Effector memory CD8-positive, alpha-beta T cell (primary cell): ENCODE measurements at places on chromosomes 11 and 22.

DNA sequence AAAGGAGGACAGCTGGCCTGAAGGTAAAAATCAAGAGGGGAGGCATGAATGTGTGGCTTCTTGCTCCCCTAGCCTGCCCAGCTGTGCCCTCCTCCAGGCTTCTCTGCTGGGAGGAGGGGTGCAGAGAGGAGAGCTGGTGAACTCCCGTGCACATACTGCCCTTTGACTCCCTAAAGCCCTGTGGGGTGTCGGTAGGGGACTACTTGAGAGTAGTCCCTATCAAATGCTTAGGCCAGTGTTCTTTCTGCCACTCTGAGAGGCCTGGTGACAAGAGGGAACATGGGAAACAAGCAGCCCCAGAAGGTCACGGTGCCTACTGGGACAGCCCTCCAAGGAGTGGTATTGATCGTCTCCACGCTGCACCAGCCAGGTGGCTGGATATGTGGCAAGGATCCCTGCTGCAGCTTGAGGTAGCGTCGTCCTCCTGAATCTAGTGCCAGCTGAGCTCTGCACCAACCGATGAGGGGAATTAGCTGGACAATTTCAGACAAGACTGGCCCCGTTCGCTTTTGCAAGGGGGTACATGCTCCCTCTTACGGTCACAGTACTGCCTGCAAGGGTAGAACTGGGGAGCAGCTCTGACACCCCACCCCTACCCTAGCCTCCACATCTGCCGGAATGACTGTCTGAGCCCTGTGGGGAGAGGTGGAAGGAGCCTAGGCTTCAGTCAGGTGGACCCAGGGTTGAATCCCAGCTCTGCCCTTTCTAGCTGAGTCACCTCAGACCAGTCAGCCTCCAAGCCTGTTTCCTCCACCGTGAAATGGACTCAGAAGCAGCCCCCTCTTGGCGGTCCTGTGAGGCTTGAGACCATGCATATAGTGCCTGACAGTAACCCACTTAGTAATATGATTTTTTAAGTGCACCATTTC is 17.1 kb upstream of the C11orf96 start:
- no peak for DNase-seq

- DNase-seq, result no peak
These were observed 97.7 kb downstream of the RBFOX2 start for GRCh38 chr22:35930933-35931332.

DNA sequence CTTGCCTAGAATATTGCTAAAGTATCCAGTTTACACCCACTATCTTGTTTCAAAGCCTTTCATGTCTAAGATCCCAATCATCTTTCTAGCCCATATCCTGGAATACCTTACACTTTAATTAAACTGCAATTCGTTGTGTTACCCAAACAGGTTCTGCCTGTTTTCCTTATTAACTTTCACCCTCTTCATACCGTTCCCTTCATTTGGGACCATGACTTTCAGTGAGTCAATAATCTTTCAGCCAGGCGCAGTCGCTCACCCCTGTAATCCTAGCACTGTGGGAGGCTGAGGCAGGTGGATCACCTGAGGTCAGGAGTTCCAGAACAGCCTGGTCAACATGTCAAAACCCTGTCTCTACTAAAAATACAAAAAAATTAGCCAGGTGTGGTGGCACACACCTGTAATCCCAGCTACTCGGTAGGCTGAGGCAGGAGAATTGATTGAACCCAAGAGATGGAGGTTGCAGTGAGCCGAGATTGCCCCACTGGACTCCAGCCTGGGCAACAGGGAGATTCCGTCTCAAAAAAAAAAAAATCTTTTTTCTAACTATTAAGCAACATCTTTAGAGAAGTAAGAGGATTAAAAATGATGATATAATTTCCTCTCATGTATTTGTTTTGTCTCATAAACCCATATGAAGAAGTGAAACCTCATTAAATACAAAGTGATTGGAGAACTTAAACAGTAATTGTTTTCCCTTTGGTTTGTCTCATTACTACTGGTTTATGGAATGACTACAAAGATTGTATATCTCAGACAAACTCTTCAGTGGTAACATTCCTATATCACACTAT is 20.7 kb downstream of the DMC1 start:
- no peak for DNase-seq

DNA sequence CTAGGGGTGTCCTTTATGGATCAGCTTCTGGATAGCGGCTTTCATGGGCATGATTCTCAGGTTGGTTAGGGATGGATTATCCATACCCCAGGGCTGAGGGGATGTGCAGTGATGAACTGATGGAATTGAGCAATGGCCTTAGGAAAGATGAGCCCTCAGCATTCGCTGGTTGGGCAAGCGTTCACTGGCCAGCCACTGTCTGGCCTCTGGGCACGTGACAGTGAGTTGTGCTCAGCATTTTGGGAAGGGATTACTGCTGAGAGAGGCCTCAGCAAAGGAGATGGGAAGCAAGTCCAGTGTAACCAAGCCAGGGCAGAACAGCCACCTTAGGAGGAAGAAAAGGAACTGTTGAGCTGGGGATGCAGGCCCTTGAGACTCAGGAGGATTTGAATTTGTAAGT is 17.4 kb downstream of the UBASH3B start:
- DNase-seq, result no peak

- no peak for DNase-seq
These were observed 10.0 kb downstream of the CD6 start for GRCh38 chr11:60981515-60981914.

GRCh38 chr11:818396-819128 is at the start of gene PNPLA2:
TSS of gene PNPLA2 (plus strand) at chr11:818914. CDS start at chr11:819719, 805 bp downstream.
- DNase-seq, result no peak

GRCh38 chr22:36520423-36520822 is 8.5 kb downstream of the EIF3D start:
- no peak for DNase-seq

DNA sequence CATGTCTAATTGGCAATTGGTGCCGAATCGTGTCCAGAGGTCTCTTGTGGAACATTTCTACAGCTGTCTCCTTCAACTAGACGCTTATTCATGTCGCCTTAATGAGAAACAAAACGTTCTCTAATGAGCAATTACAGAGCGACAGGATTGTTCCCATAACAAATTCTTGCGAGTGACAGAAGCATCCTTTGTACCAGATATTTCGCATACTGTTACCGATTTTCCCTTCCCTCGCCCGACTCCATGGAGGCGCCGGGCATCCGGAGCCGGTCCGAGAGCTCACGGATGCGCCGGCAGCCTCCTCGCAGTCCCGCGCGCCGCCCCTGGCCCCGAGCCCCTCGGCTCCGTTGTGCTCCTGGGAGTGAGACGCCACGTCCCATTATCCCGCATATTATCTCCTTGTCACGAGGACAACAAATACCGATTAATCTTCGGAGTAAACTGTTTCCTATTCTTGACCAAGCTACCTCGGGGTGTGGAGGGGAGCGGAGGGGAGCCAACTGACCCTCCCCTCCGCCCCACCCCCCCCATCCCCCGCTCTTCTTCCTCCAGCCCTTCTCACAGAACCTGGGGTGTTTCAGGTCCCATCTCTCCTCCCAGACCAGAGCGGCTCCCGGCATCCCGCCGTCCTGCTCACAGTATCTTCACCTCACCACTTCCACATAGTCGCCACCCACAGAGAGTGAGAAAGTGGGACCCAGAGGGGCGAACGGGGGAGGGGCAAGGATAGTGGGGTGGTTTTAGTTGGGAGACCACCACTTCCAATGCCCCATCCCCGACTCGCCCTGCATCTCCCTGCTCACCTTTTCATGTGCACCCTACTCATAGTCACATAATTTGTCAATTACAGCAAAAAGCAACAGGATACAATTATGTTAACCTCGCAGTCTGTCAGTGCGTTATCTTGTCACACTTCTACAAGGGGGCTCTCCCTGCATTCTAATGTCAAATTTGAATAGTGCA is 11.4 kb downstream of the PAX6 start:
- no peak for DNase-seq

DNA sequence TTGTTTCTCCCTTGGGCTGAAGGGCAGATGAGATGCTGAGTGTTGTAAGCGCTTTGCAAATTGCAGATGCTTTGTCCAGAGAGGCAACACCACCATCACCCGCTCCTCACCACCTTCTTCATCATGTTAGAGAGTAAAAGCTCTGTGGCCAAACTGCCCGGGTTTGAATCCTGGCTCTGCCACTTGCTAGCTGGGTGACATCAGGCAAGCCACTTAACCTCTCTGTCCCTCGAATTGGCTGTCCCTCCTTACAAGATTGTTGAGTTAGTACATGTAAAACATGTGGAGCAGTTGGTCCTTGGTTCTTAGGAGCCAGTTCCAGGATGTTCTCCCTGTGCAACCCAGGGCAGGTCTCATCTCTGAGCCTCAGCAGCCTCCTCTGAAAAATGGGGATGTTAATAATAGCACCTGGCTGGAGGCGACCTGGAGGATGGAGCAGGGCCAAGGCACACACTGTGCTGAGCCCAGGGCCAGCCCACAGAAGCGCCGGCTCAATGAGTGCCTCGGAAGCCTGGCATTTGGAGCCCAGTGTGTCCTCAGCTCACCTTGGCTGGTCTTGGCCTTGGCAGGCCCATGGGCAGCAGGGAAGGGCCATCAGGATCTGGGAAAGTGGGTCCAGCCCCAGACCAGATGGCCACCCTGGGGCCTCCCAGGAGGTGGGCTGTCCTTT is 10.5 kb downstream of the C11orf86 start:
- no peak for DNase-seq

DNA sequence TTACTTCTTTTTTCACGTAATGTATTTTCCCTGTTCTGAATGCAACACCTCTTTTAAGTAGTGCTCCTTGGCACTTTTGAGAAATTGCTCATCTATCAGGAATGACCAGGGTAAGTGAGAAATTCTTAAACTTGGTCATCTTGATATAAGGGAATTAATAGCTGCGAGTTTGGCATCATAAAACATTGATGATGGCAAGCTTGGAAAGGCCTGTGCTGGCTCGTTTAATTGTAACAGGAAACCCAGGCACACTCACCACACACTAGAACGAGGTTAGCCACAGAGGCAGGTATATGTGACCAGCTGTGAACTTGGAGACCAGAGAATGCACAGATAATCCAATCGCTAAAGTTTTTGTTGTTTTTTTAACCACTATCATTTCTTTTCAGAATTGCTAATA is 24.3 kb downstream of the FAM118A start:
- DNase-seq, result no peak

DNA sequence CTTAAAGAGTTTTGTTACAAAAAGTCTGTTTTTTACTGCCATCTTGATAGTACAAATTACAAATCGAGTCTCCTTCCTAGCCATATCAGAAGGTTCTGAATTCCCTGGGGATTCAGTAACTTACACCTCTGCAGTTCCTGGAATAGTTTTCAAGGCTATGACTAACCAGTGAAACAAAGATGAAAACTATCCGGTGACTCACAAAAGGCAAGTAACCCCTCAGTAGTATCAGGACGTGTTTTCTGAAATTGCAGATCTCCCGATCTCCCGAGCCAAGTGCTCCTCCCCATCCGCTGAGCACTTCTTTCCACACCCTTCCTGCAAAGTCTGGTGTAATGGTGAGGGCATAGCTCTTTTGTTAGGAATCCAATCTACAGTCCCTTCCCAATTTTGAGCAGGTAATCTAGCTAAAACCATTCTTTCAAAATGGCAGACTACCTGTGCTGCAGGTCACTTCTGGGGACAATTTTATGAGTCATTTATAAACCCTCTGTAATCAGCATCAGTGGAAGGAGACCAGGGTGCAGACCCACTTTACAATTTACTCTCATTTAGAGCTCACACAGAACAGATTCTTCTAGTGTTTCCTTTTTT is 7.7 kb downstream of the E2F8 start:
- no peak for DNase-seq

- DNase-seq, result no peak
These were observed 59.6 kb downstream of the FLRT1 start for GRCh38 chr11:64095273-64095817.

DNA sequence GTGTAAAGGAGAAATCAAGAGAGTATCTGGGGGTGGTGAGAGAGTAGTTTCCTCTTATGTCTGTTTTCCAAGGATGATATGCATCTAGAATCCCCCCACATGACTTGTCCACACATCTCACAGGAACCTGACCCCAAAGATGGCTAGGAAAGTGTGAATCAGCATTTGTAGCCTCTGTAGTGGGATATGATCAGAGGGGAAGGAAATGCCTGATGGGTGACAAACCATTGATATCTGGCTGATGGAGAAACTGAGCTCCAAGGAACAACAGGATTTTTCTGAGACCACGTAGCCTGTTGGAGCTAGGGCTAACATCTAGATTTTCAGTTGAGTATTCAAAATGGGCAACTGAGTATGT is 369.4 kb downstream of the DDX10 start:
- DNase-seq, result no peak

GRCh38 chr11:48079596-48079995 is 99.2 kb downstream of the PTPRJ start:
- no peak for DNase-seq

DNA sequence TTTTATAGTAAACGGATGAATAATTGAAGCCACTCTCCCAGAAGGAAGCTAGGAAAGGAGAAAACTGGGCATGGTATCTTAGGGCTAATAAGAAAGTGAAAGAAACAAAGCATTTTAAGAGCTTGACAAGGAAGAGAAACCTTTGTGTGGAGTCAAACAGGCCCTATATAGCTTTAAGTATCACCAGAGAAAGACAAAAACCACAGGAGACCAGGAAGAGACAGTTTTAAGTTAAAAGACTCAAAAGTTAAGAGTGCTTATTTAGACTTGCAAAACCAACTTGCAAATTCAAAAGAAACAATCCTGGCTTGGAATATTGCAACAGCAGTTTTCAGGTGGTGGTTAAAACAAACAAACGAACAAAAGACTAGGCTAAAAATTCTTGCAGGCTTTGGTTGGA is 3.4 kb downstream of the PAK1 start:
- no peak for DNase-seq

- no peak for DNase-seq
These were observed 68.2 kb downstream of the CD82 start for GRCh38 chr11:44633641-44634040.

DNA sequence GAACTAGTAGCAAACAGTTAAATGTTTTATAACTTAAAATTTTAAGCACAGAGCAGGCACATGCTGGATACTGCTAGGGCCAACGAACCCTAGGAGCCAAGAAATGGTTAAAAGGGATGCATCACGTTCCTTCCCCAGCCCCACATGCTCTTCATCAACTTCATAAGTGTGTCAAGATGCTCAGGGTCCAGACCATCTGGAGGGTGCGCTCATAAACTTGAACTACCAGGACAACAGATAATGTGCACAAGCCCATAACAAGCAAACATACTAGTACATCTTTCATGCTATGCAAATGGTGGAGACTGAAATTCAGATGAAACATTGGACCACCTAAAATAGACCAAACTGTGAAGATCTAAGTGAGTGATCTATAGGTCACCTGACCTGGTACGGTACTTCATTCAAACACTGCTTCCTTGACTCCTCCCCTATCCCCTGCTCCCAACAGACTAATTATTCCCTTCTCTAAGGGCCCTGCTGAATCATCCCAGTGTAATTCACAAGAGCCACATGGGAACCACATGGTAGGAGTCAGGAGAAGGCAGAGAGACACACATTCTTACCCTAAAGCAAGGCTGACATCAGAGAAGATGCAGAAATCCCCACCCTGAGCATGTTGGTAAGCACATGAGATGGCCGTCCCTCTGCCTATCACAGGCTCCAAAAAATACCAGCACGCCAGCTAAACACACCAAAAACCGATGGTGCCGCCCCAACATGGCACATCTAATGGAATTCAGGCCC is 83.9 kb downstream of the ETS1 start:
- DNase-seq, result no peak

- DNase-seq, result no peak
These were observed 283.1 kb upstream of the CTSC start for GRCh38 chr11:88620568-88621130.
